ENCODE measurements at places on chromosomes 1 and 21.

DNA sequence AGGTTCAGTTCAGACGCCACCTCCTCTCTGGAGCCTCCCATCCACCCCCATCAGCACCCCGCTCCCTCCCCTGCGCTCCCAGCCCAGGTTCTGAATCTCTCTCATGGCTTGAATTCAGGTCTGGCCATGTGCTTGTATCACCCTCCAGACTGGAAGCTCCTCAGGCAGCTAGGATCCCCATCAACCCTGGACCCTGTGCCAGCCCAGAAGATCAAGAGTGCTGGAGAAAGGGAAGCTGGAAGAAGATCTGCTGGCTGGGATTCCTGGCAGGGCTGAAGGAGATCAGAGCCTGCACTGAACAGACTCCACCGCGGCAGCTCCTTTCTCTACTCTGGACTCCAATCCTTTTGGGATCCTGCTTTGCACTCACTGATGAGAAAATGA lies 11.7 kb upstream of the TINAGL1 start:
- DNase-seq, result no peak
- H3K27me3 ChIP-seq, result no peaks in the 10 kb centered on the region
- no peak overlapping the region for H3K4me3 ChIP-seq
- no peak overlapping the region for H3K27ac ChIP-seq

- peaks cover 35% of the 10 kb centered on the region for H3K27me3 ChIP-seq
- DNase-seq, result no peak
- H3K27ac ChIP-seq, result no peak overlapping the region
- H3K4me1 ChIP-seq, result no peaks in the 10 kb centered on the region
- H3K36me3 ChIP-seq, result no peaks in the 10 kb centered on the region
Observed at GRCh38 chr1:24968941-24969585, 39.0 kb upstream of the RUNX3 start.

GRCh38 chr1:27049607-27050006 lies 37.0 kb upstream of the TENT5B start:
- peaks cover 3% of the 10 kb centered on the region for H3K4me1 ChIP-seq
- no peak overlapping the region for H3K4me3 ChIP-seq
- DNase-seq, result no peak
- H3K27ac ChIP-seq, result no peak overlapping the region

GRCh38 chr21:39125752-39126485 lies 57.3 kb downstream of the PSMG1 start:
- DNase-seq, result no peak
- no peak overlapping the region for H3K4me3 ChIP-seq
- H3K27me3 ChIP-seq, result no peaks in the 10 kb centered on the region
- H3K27ac ChIP-seq, result no peak overlapping the region

- H3K27me3 ChIP-seq, result no peaks in the 10 kb centered on the region
- H3K36me3 ChIP-seq, result no peaks in the 10 kb centered on the region
- peaks cover 13% of the 10 kb centered on the region for H3K4me1 ChIP-seq
- DNase-seq, result peak; percentile 59
- no peak overlapping the region for H3K4me3 ChIP-seq
Observed at GRCh38 chr1:235415008-235415904, 48.0 kb downstream of the TBCE start.

- peak overlapping the region; percentile 89 for H3K27ac ChIP-seq
- no peaks in the 10 kb centered on the region for H3K27me3 ChIP-seq
- H3K4me3 ChIP-seq, result peak overlapping the region; percentile 78
- H3K4me1 ChIP-seq, result peaks cover 15% of the 10 kb centered on the region
- no peaks in the 10 kb centered on the region for H3K36me3 ChIP-seq
- DNase-seq, result peak; percentile 3
Observed at GRCh38 chr1:212034516-212035122, 738 bp downstream of the INTS7 start.

GRCh38 chr1:47803815-47804501 lies 193.2 kb downstream of the TRABD2B start:
- no peaks in the 10 kb centered on the region for H3K27me3 ChIP-seq
- H3K4me3 ChIP-seq, result no peak overlapping the region
- no peak for DNase-seq
- no peak overlapping the region for H3K27ac ChIP-seq
- no peaks in the 10 kb centered on the region for H3K4me1 ChIP-seq
- no peaks in the 10 kb centered on the region for H3K36me3 ChIP-seq

DNA sequence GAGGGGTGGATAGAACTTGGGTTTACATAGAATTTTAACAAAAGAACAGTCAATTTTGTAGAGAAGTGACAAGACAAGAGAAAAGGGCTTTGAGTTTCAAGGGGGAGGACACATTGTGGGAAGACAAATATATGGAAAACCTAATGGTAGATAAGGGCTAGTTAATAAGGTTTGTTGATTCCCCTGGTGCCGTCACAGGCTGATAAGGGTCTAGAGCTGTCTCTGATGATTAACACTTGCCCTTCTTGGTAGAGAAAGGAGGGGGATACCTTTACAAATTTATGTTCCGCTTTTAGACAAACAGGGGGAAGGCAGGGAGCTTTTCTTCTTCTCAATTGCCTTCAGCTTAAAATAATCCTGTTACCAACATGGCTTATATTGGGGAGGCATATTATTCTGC lies 124.3 kb downstream of the ETS2 start:
- peaks cover 13% of the 10 kb centered on the region for H3K4me1 ChIP-seq
- DNase-seq, result no peak
- no peaks in the 10 kb centered on the region for H3K36me3 ChIP-seq

GRCh38 chr1:225653463-225654276 lies 747 bp upstream of the ENAH start:
- peaks cover 49% of the 10 kb centered on the region for H3K4me1 ChIP-seq
- no peaks in the 10 kb centered on the region for H3K36me3 ChIP-seq
- H3K27ac ChIP-seq, result peak overlapping the region; percentile 98

- H3K27me3 ChIP-seq, result no peaks in the 10 kb centered on the region
- H3K27ac ChIP-seq, result no peak overlapping the region
- DNase-seq, result no peak
Observed at GRCh38 chr1:199067483-199067882, 428.6 kb downstream of the PTPRC start.

- H3K27ac ChIP-seq, result no peak overlapping the region
- H3K27me3 ChIP-seq, result no peaks in the 10 kb centered on the region
Observed at GRCh38 chr1:208631506-208631905, 387.3 kb upstream of the PLXNA2 start.

Data from gastrocnemius medialis (tissue), 4 donors.